Stimulated activated memory B cell treated with anti-CD40 and anti-IgM and Interleukin-4, amounts not matched to agents 10 μg/mL and 1 μg/mL and 100 μg/mL, for 72 hours (primary cell): ENCODE measurements at places on chromosomes 7 and 10.

GRCh38 chr10:98296524-98296923 is 28.5 kb upstream of the LOXL4 start:
- no peak for ATAC-seq

DNA sequence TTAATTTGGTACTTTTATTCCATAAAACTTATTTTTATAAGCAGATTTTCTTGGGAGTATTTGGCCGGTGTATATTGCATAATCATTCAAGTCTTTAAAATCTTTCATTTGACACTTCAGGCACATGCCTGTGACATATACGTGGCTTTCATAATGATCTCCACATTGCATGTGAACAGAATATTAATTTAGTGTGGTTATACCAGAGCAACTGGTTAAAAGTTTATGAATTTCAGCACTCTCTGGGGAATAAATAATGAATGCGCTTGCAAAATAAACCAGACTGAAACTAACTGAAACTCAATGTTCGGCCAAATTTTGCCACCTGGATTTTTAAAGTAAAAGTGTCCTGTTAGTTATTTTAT is 242.3 kb downstream of the GLI3 start:
- no peak for ATAC-seq

DNA sequence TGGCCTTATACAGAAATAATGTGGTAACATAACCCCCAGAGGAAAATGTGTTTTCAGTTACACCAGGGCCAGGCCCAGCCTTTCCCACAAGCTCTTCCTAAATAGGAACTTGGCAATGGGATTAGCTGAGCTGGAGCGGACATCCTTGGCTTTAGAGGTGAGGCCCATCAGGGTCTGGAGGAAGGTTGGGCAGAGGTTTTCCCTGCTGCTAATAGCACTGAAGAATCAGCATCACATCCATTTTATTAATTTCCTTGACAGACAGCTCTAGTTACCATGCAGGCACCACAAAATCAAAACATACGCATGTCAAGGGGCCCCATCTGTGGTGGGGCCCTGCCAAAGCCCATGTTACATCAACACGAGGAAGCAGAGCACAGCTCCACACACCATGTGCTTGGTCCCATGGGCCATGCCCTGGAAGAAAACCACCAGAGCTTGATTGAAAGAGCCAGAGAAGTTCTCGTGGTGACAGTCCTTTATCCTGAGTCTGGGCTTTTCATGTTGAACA is 566.6 kb downstream of the KCNMA1 start:
- no peak for ATAC-seq

GRCh38 chr7:139713061-139713460 is 64.7 kb downstream of the HIPK2 start:
- ATAC-seq, result no peak

DNA sequence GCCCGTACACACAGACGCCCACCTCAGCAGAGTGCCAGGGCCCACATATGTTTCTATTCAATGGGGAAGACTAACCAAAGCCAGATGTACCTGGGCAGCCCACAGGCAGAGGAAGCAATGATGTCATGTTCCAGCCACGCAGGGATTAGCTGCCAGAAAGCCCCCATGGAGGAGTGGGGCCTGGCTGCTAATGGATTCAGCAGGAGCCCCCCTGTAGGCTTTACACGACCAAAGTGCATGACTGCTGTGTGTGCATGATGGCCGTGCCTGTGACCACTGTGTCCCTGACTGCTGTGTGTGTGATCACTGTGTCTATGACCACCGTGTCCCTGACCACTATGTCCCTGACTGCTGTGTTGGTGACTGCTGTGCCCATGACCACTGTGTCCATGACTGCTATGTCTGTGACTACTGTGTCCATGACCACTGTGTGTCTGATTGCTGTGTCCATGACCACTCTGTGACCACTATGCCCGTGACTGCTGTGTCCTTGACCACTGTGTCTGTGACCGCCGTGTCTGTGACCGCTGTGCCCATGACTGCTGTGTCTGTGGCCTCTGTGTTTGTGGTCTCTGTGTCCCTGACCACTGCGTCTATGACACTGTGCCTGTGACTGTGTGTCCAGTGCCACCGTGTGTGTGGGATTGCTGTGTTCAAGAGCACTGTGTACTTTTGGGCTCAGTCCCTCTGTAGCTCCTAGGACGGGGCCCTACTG is 409.3 kb downstream of the RPS24 start:
- ATAC-seq, result no peak

- ATAC-seq, result no peak
Measured at GRCh38 chr10:16679511-16679910, 137.7 kb downstream of the RSU1 start.
